ENCODE measurements at places on chromosomes 3 and 15.

GRCh38 chr15:61138156-61138555 lies 90.9 kb downstream of the RORA start:
- DNase-seq, result no peak

- DNase-seq, result no peak
Observed at GRCh38 chr3:149770246-149770645, 18.0 kb upstream of the COMMD2 start.

GRCh38 chr3:194313560-194314387 lies 37.4 kb downstream of the CPN2 start:
- DNase-seq, result peak; percentile 70

- DNase-seq, result no peak
Observed at GRCh38 chr3:171801738-171802589, 8.3 kb downstream of the PLD1 start.

DNA sequence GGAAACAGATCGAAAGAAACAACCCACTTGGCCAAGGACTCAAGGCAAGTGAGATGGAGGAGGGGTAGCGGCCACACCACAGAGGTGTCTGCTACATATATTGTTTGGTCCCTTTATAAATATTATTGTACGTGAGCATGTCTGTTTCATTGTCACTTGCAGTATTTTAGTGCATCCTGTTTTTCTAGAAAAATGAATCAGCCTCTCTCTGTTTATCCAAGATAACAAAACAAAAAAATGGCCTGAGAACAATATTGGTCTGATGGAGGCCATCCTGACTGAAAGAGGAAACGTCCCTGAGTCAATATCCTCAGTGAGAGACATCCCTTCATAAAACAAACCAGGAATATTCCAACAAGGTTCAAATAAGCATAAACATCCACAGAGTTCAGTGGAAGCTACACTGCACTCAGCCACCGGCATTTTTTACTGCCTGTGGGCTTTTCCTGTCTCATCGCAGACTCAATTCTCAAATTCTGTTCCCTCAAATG lies 42.0 kb downstream of the WWTR1 start:
- no peak for DNase-seq

DNA sequence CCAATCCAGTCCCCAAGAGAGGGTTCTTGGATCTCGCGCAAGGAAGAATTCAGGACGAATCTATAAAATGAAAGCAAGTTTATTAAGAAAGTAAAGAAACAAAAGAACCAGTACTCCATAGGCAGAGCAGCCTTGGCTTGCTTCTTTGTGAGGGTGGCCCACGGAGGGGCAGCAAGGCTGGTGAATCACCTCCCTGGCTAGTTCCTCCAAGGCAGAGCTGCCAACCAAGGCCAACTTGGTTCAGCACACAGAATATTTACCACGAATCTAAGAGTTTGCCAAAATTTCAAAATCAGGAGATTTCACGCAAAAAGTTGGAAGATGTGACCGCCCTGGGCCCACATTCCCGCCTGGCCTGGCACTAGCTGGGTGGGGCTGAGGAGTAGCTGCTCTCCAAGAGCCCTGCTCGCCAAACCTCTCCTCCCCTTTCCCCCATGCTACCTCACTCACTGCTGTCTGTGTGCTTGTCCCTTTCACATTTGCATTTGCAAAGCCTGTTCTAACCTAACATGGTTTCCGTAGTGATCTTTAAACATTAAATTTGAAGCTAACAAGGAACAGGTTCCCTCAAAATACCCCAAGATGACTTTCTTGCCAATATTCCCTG lies 26.2 kb upstream of the DCUN1D1 start:
- DNase-seq, result no peak

GRCh38 chr3:50559702-50560101 lies 7.8 kb downstream of the C3orf18 start:
- DNase-seq, result no peak

DNA sequence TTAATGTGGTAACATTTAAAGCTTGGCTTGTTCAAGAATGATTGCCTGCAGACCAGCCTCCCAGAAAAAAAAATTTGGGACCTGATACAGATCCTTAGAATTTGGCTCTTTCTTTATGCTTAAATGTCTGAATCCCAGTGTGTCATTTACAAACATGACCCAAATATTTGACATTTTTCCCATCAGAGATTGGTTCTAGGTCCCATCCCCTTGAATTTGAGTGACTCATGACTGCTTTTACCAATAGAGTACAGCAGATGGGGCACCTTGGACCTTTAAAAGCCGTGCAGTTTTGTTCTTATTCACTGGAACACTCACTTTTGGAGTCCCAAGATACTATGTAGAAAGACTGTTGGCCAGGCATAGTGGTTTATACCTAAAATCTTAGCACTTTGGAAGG lies 231.6 kb downstream of the ZIC1 start:
- no peak for DNase-seq

- DNase-seq, result no peak
Observed at GRCh38 chr3:58556761-58557221, 19.8 kb upstream of the ACOX2 start.

GRCh38 chr15:88913017-88913849 lies at the start of gene MFGE8:
Gene MFGE8, minus strand, starts transcription at chr15:88913379. Its CDS starts 60 bp downstream, at chr15:88913319.
- peak; percentile 85 for DNase-seq

DNA sequence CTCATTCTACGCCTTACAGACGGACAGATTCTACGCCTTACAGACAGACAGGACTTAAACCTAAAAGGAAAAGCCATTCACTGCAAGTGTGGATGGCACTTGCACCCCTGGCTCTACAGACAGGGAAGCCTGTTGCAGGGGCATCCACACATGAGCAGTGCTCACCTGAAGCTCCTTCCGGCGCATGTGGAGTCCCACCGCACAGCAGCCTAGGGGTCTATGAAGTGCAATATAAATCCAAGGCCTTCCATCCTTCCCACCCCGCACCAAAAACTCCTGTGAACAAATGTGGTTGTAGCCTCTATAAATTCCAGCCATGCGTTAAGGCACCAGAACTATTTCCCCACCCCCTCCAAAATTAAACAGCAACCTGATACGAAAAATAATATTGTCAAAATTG lies 121.3 kb downstream of the LRIG1 start:
- no peak for DNase-seq

DNA sequence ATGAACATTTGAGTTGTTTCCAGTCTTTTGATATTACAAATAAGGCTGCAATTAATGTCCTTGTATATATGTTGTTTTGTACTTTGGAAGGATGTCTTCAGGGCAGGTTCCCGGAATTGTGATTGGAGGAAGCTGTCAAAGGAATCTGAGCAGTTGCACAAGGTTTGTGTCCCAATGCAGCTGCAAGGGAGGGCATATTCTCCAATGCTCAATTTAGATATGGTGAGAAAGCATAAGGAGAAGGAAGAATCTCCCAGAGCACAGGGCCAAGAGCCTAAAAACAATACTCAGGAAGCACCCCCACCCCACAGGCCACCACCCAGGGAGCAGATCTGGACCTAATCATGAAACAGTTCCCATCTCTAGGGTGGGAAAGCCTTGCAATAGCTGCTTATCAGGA lies 228.0 kb upstream of the LRRFIP2 start:
- no peak for DNase-seq

- DNase-seq, result no peak
Observed at GRCh38 chr3:120145542-120146285, 51.5 kb upstream of the GSK3B start.

- no peak for DNase-seq
Observed at GRCh38 chr3:156643729-156644389, 30.5 kb upstream of the TIPARP start.

GRCh38 chr3:9100513-9100894 lies 137.2 kb upstream of the RAD18 start:
- no peak for DNase-seq

DNA sequence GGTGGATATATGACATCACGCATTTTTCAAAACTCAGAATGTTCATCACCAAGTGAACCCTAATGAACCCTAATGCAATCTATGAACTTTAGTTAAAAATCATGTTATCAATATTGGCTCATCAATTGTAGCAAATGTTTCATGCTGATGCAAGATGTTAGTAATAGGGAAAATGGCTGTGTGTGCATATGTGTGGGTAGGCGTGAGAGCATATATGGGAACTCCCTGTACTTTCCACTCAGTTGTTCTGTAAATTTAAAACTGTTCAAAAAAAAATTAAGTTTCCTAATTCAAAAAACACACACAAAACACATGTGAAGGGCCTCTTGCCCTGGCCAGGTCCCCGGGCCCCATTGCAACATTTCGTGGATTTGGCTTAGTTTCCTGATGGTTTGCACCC lies 89.7 kb upstream of the PROK2 start:
- DNase-seq, result no peak

DNA sequence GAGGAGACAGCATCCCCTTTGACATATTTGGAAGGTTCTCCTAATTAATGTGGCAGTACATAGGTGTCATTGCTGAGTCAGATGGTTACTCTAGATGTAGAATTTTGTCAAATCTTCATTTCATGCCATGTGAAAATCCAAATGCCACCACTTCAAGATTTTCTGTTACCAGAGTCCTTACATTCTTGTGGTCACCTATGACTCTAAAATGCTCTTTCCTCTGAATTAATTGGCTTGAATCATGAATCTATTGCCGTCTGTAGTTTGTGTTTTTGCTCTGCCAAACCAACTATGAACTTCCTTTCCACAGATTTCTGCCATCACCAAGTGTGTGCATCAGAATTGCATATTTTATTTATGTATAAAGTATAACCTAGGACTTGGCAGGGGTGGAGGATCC lies 269.4 kb upstream of the ZPLD1 start:
- no peak for DNase-seq

DNA sequence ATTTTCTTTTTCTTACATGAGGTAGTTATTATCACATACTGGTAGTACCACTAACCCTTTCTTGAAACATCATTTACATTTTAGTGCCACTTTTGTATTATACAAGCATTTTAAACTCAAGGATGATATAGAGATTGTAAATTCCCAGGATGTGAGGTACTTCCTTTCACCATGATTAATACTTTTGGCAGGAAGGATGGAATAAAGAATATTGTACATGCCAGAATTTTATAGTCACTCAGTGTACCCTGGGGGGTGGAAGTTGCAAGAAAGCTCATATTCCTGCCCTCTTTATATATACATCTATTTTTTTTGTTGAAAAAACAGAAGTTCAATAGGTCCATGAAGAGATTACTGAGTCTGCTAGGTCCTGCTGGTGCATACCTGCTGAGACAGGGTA lies 141.0 kb upstream of the PLSCR5 start:
- DNase-seq, result no peak

DNA sequence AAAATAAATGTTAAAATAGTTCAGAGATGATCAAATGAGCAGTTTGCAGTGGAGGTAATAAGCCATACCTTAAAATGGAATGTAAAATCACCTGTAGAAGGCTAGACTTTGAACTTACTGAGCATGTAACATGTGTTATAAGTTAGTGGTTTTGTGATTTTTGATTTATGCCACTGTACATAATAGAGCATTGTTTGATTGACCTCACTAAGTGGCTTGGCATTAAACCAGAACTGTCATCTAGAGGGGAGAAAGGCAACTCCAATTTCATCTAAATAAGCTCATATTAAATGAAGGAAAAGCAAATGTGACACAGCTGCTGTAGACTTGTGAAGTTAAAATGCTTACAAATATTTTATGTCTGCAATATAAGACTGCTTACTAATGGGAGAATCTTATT lies 387.9 kb downstream of the ZIC1 start:
- DNase-seq, result no peak

- no peak for DNase-seq
Observed at GRCh38 chr3:52430416-52430810, 14.5 kb downstream of the SEMA3G start.

- DNase-seq, result no peak
Observed at GRCh38 chr3:50325497-50326181, 2.4 kb downstream of the TUSC2 start.

DNA sequence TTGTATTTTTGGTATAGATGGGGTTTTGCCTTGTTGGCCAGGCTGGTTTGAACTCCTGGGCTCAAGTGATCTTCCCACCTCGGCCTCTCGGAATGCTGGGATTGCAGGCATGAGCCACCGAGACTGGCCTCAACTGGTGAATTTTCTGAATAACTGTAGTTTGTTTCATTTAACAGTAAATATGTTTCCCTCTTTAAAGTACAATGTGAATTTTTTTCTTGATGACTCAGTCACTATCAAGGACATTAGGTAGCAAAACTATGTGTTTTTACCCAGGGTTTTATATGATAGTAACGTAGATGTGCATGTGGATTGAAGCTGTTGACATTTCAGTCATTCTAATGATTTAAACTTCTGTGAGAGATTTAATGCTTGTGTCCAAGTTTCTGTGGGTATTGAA lies 40.2 kb upstream of the MAPKBP1 start:
- DNase-seq, result no peak

GRCh38 chr3:67995206-67995605 lies 340.8 kb upstream of the SUCLG2 start:
- no peak for DNase-seq
